PC-3 (cell line): ENCODE measurements at places on chromosomes 1 and 21.

DNA sequence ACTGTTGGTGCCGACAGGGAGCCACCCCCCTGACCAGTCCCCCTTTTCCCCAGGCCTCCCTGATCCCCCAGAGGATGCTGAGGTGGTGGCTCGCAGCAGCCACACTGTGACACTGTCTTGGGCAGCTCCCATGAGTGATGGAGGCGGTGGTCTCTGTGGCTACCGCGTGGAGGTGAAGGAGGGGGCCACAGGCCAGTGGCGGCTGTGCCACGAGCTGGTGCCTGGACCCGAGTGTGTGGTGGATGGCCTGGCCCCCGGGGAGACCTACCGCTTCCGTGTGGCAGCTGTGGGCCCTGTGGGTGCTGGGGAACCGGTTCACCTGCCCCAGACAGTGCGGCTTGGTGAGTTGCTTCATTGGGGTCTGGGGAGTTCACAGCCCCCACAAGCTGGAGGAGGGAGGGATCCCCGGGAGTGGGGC, 89.2 kb downstream of the TRIM11 start:
- H3K27ac ChIP-seq, result no peak overlapping the region
- DNase-seq, result no peak

DNA sequence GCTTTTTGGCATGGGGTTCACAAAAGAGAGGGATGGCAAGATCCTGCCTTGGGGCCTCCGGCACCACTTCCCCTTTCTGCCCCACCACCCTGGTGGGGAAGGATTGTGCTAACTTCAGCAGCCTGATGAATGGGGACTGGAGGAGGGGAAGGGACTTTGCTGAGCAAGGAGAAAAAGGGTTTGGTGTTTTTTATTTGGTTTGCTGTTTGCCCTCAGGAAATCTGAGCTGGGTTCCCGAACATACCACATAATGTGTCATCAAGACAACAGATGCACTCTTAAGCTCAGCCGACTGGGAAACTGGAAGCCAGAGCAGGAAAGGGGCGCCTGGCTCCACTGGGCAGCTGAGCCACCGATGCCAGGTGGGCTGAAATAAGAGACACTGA, 19.8 kb downstream of the OLFML2B start:
- no peaks in the 10 kb centered on the region for H3K36me3 ChIP-seq
- peak overlapping the region; percentile 59 for H3K4me3 ChIP-seq
- H3K27ac ChIP-seq, result peak overlapping the region; percentile 97
- peaks cover 32% of the 10 kb centered on the region for H3K4me1 ChIP-seq
- DNase-seq, result peak; percentile 97
- H3K27me3 ChIP-seq, result no peaks in the 10 kb centered on the region

GRCh38 chr1:169483500-169483966, 2.2 kb downstream of the SLC19A2 start:
- peak overlapping the region; percentile 1; the same call in 1 of the 2 replicates for H3K27ac ChIP-seq
- H3K4me3 ChIP-seq, result peak overlapping the region; percentile 76
- DNase-seq, result peak; percentile 51
- H3K4me1 ChIP-seq, result peaks cover 53% of the 10 kb centered on the region

GRCh38 chr1:12636098-12636950, 7.6 kb upstream of the AADACL4 start:
- H3K27ac ChIP-seq, result no peak overlapping the region
- H3K27me3 ChIP-seq, result no peaks in the 10 kb centered on the region
- H3K4me3 ChIP-seq, result no peak overlapping the region
- no peaks in the 10 kb centered on the region for H3K4me1 ChIP-seq
- DNase-seq, result no peak
- no peaks in the 10 kb centered on the region for H3K36me3 ChIP-seq

DNA sequence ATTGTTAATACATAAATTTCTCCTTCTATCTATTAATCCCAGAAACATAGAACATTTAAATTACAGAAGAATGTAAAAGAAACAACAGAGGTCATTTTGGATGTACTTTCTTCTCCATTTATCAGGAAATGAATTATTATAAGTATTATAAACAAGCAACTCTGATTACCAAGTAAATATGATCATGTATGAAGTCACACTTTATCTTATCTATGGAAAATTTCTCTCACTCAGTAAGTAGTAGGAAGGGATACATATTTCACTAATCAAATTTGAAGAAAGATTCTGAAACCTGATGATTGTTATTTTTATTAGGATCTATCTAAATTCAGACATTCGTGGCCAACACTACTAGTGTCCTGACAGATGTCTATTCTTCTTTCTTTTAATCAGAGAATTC, 770.7 kb downstream of the LTN1 start:
- no peak overlapping the region for H3K4me3 ChIP-seq
- peaks cover 4% of the 10 kb centered on the region; the same call in 1 of the 2 replicates for H3K4me1 ChIP-seq
- DNase-seq, result no peak

DNA sequence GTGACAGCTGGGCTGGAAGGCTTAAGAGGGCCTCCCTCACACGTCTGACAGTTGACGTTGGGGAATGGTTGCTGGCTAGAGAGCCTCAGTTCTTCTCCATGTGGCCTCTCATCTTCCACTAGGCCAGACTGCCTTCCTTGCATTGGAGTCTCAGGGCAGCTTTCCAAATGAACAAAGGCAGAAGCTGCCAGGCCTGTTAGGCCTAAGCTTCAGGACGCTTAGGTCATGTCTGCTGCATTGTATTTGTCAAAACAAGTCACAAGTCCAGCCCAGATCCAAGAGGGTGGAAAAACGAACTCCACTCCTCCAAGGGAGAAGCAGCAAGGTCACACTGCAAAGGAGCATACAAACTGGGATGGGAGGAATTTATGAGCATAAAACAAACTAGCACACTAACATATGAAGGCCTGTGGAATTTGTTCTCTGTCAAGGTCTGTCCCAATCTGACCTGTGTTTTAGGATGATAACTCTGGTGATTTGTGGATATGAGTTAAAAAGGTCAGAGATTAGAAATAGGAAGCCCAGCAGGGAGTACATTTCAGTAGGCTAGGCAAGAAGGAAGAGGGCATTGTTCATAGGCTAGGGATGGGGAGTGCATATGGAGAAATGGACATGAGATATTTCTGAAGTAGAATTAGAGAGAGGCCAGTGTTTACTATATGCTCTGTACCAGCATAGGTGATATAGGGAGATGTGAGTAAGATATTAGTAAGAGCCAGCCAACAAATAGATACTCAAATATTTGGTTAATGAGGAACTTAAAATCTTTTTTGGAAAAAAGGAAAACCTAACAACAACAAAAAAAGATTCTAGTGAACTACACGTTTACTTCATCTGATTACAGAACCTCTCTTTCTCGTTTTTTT, 29.1 kb upstream of the CNN3 start:
- no peaks in the 10 kb centered on the region for H3K27me3 ChIP-seq
- no peak overlapping the region for H3K4me3 ChIP-seq
- peak; percentile 56 for DNase-seq
- H3K27ac ChIP-seq, result peak overlapping the region; percentile 69
- H3K4me1 ChIP-seq, result peaks cover 29% of the 10 kb centered on the region

DNA sequence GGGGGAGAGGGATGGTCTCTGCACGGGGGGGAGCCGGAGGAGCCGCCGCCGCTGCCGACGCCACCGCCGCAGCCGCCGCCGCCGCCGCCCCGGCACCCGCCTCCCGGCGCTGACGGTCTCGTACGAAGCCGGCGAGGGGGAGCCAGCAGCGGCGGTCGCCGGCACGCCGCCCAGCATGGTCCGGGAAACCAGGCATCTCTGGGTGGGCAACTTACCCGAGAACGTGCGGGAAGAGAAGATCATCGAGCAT, 311 bp downstream of the SPEN start:
- no peaks in the 10 kb centered on the region for H3K36me3 ChIP-seq
- peaks cover 46% of the 10 kb centered on the region for H3K4me1 ChIP-seq
- peak overlapping the region; percentile 95; the same call in 1 of the 2 replicates for H3K27ac ChIP-seq

GRCh38 chr1:178821134-178821866, 49.6 kb downstream of the ANGPTL1 start:
- DNase-seq, result no peak
- no peak overlapping the region for H3K27ac ChIP-seq
- 0 out of 2 replicates have a peak, but pooled peaks cover 4% of the 10 kb centered on the region for H3K4me1 ChIP-seq
- no peaks in the 10 kb centered on the region for H3K27me3 ChIP-seq
- H3K36me3 ChIP-seq, result 0 out of 2 replicates have a peak, but pooled peaks cover 4% of the 10 kb centered on the region

GRCh38 chr1:40395190-40396175, 22.0 kb downstream of the SMAP2 start:
- no peaks in the 10 kb centered on the region for H3K27me3 ChIP-seq
- no peak for DNase-seq
- no peaks in the 10 kb centered on the region for H3K36me3 ChIP-seq

DNA sequence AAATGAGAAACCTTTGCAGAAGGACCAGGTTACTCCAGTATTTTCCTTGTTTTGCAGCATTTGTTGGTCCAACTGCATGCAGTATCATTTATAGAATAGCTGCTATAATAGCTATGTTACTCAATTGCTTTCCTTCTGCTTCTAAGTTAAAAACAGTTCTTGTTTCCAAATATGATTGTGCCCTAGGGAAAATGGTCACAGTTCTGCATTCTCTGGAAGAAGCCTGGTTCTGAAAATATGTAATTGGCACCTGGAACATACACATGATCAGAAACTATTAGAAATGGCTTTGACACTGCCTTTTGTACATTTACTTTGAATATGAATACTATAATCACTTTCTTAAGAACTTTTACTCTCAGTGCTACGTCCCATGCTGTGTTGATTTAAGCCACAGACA, 33.6 kb downstream of the HENMT1 start:
- no peaks in the 10 kb centered on the region for H3K27me3 ChIP-seq
- no peak for DNase-seq
- no peak overlapping the region for H3K27ac ChIP-seq
- H3K36me3 ChIP-seq, result no peaks in the 10 kb centered on the region
- H3K4me1 ChIP-seq, result no peaks in the 10 kb centered on the region

DNA sequence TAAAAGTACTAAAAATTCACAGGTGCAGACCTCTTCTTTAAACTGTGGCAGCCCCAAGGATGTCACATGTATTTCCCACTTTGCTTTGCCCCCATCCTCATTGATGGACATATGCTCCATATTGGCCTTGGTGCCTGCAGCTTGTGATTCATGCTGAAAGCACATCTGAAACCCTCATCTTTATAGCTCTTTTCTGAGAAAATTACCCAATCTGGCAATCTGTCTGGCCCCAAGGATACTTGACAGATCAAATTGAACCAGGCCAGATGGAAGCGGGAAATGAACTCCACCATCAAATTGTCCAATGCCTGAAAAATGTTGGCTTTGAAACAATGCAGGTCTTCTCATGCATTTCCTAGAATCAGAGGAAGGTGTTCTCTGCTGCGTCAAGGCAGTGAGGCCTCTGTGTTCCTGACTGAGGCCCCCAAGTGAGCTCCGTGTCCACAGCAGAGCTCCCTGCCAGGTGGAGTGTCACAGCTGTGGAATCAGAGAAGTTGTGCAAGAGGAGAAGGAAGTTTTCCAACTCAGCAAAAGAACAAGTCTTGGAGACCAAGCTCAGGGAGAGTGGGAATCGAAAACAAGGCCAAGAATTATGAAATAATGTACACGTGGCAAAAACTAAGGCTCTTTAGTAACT, 323.7 kb downstream of the PLPP3 start:
- no peaks in the 10 kb centered on the region for H3K36me3 ChIP-seq
- H3K27ac ChIP-seq, result no peak overlapping the region
- no peak for DNase-seq

GRCh38 chr21:44989537-44989886, 49.7 kb downstream of the SLX9 start:
- no peaks in the 10 kb centered on the region for H3K4me1 ChIP-seq
- H3K4me3 ChIP-seq, result no peak overlapping the region
- H3K36me3 ChIP-seq, result no peaks in the 10 kb centered on the region
- no peak for DNase-seq
- H3K27me3 ChIP-seq, result no peaks in the 10 kb centered on the region

GRCh38 chr21:25569084-25569483, 38.2 kb downstream of the MRPL39 start:
- H3K4me3 ChIP-seq, result no peak overlapping the region
- no peak for DNase-seq
- peaks cover 24% of the 10 kb centered on the region for H3K4me1 ChIP-seq
- no peak overlapping the region for H3K27ac ChIP-seq
- H3K36me3 ChIP-seq, result no peaks in the 10 kb centered on the region

DNA sequence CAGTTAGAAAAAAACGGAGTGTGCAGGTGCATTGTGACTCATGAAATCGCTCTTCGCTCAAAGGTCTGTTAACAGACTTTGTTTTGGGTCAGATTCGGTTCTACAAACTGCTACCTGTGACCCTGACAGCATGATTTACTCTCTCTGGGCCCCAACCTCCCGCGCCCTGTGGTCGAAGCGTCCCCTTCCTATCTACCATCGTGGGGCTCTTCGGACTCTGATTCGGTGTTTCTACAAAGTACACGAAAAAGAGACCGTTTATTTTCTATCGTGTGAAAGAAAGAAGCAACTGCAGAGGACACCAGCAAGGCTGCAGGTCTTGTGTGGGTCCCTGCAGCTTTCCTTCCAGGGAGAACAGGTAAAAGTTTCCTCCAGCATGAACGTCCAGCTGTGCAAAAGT, 29.4 kb upstream of the SLC19A1 start:
- H3K4me1 ChIP-seq, result no peaks in the 10 kb centered on the region
- no peaks in the 10 kb centered on the region for H3K36me3 ChIP-seq
- no peak overlapping the region for H3K4me3 ChIP-seq
- H3K27ac ChIP-seq, result no peak overlapping the region
- no peak for DNase-seq

GRCh38 chr1:6434186-6434585, 9.6 kb downstream of the ESPN start:
- no peak overlapping the region for H3K4me3 ChIP-seq
- DNase-seq, result no peak
- H3K27me3 ChIP-seq, result no peaks in the 10 kb centered on the region
- H3K4me1 ChIP-seq, result peaks cover 18% of the 10 kb centered on the region
- no peak overlapping the region for H3K27ac ChIP-seq

- no peak overlapping the region for H3K27ac ChIP-seq
- H3K27me3 ChIP-seq, result no peaks in the 10 kb centered on the region
- H3K4me1 ChIP-seq, result no peaks in the 10 kb centered on the region
- no peaks in the 10 kb centered on the region for H3K36me3 ChIP-seq
- H3K4me3 ChIP-seq, result no peak overlapping the region
Measured at GRCh38 chr1:154945962-154946850, 9.7 kb upstream of the PMVK start.

- no peak overlapping the region for H3K27ac ChIP-seq
- peaks cover 7% of the 10 kb centered on the region for H3K4me1 ChIP-seq
- no peaks in the 10 kb centered on the region for H3K27me3 ChIP-seq
- no peaks in the 10 kb centered on the region for H3K36me3 ChIP-seq
- no peak for DNase-seq
- H3K4me3 ChIP-seq, result no peak overlapping the region
Measured at GRCh38 chr1:198604975-198605374, 33.9 kb upstream of the PTPRC start.

DNA sequence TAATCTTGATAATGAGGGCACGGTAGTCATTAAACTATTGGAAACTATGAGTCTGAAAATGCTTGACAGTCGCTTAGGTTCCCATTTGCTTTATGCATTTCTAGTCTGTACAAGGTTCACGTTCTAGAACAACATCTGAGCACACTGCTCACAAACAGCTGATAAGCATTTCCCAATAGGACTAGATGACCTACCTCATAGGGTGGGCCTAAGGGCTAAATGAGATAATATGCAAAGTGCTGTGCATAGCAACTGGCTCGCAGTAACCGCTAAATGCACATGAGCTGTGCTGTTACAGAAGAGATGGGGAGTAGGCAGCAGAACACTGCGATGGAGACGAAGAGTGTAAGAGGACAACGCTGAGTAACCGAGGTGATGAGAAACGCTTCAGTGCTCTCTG, 628.0 kb downstream of the SMYD3 start:
- no peaks in the 10 kb centered on the region for H3K36me3 ChIP-seq
- H3K4me1 ChIP-seq, result no peaks in the 10 kb centered on the region
- H3K27ac ChIP-seq, result no peak overlapping the region
- H3K4me3 ChIP-seq, result no peak overlapping the region
